ENCODE measurements at places on chromosomes 2 and 18.

DNA sequence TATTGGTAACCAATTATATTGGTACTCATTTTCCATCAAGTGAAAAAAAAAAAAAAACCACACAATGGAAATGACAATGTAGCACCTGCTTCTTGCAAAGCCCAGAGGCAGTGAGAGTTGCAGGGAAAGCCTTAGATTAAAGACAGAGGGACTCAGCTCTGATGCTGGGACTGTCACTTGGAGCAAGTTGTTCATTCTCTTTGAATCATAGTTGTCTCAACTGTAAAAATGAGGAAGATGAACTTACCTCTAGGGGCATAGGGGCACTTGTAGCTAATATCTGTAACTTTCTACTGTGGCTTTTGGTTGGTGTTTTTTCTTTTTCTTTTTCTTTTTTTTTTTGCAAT is 81.4 kb upstream of the LPIN2 start:
- no peak for ATAC-seq

- peak; percentile 29 for ATAC-seq
These were observed at the start of gene ITPRIPL1 for GRCh38 chr2:96325041-96325883. TSS of gene ITPRIPL1 (plus strand) at chr2:96325317. CDS start at chr2:96325840, 523 bp downstream.

GRCh38 chr18:71873695-71874094 is 670.4 kb downstream of the CBLN2 start:
- no peak for ATAC-seq

DNA sequence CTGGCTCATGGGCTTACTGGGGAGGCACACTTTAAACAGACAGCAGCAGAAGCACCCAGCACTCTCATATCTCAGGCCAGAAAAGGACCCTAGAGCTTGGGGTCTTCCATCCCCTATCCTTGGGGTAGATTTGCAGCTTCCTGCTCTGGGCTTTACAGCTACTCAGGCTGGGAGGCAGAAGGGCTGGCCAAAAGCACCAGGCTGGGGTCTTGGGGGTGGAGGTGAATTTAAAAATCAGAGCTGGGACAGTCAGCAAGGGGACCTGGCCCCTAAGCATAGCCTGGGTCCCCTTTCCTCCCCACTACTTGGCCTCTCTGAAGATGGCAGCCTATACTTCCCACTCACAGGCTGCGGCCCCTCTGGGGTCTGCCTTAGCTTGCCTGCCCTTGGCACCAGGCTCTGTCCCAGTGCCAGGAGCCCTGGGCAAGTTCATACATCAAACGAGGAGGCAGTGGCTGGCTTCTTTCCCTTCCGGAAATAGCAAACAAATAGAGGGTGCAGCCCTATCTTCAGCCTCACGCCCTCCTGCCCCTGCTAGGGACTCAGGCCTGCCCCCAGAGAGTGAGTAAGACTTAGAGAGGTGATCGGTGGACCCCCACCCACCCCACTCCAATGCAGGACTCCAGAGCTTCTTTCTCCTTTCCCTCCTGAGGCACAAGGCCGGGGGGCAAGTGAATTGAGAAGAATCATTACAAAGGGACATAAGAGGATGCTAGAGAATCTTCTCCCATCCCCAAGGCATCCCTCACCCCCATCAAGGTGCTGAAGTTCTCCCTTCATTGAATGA is 26.0 kb upstream of the TNS1 start:
- no peak for ATAC-seq

DNA sequence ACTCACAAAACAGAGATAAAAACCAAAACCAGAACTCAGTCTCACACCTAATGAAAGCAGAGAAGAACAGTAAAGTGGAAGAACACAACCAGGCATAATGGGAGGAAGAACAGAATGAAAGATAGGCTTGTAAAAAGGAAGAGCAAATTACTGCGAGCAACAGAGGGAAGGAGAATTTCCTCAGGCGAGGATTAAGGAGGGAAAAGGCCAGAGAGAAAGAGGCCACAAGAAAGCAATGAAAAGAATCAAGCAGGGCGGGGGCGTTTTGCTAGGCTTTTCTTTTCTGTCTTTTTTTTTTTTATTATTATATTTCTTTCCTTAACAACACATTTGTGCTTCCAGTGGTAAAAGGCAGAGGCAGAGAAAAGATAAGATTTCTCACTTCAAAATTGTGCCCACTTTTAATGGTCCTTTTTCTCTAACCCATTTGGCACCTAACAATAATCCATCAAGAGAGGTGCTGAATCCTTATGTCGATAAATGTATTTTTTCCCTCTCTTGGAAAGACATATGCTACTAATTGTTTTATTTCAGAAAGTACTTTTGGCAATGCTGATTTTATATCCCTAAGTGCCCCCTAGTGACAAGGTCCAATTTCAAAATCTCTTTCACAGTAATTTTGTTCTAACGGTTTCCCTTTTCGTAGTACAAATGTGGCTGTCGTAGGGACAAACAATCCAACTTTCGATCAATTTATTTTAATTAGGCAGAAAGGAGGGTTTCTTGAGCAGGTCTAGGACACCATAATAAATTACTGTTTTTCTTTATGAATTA is 138.7 kb upstream of the AQP4 start:
- no peak for ATAC-seq

DNA sequence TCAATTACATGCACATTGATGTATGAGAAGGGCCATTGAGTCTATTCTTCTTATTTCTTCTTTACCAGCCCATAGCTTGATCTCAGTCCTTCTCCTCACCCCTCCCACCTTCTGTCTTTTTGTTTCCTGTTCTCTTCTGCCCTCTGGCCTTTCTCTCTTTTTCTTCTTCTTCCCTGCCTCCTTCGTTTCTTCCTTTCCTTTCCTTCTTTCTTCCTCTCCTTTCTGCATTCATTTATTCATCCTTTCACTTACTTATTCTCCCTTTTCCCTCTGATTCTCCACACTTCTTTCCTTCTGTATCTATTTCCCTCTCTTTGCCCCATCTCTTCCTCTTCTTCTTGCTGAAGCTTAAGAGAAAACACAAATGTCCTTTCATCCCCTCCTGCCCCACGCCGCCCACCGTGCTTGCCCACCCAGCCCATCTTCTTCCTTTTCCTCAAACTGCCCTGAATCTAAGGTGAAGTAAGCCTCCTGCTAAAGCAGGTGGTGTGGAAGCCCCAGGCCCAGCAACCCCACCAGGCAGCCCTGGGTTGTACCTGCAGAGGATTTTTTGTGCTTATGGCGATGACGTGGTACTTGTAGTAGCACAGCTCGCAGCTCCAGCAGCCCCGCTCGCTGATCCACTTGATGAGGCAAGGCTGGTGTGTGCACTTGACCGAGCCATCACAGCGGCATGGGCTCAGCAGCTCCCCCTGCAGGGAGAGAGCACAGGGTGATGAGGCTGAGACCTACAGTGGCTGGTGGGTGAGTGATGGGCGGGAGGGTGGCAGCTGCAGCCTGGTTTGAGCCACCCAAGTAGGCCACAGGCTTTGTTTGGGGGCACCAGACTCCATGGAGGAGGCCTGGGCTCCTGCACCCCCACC is 89.0 kb downstream of the MARCHF4 start:
- peak; percentile 27 for ATAC-seq

- ATAC-seq: no peak
These were observed 37.2 kb downstream of the LCT start for GRCh38 chr2:135799738-135800137.

Measured in activated CD4-positive, CD25-positive, alpha-beta regulatory T cell treated with anti-CD3 and anti-CD28 coated beads, Interleukin-2, amount 50 U/mL, for 24 hours (primary cell).